ENCODE measurements at places on chromosomes 6 and 20.

DNA sequence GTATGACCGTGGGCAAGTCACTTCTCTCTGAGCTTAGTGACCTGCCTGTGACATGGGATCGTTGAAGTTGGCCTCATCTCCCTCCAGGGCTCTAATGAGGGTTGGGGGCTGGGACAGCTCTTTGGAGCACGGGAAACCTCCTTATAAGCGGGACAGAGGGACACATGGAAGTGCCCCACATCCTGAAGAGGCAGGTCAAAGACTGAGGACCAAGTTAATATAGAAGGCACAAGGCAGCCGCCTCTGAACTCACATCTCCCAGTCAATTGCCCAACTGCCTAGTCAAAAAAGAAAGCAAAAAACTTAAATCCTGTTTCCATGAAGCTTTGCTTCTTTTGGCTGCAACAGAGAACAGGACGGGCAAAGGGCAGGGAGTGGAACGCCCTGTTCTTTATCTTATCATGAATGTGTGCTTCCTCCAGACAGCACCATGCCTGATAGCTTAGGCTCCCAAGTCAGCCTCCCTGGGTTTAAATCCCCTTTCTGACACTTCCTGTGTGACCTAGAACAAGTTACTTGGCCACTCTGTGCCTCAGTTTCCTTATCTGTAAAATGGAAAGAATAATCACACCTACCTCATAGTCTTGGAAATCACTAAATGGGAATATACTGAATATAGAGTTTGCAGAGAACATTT is 27.1 kb downstream of the LBP start:
- DNase-seq: no peak

DNA sequence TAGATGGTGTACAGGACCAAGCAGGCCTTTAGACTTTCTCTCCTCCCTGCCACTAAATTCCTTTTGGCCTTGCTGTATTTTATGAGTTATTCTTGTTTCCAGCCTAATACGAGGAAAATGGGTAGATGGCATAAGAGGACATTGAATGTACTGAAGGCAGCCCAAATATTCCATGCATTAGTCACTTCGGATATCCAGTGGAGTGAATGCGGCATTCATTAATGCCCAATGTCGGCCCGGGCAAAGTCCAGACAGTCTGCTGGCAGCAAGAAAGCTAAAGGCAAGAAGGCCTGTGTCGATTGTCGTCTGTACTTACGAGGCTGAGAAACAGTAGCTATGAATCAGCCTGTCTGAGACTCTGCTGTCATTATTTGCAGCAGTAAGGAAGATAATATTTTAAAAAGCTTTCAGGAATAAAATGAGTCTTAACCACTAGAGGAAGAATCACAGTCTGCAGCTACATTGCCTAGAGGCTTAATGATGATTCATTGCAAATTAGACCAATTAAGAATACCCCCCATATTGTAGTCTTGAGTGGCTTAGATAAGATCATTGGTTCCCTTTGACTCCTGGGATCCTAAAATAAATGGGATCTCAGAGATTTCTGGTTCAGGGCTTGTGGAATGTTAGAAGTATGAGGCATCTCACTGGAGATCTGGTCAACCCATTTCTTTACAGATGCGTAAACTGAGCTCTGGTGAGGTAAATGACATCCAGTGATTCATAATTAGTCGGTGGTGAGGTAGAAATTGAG is 534.1 kb upstream of the JAG1 start:
- DNase-seq: no peak

GRCh38 chr6:143232849-143233248 is 172.2 kb downstream of the AIG1 start:
- no peak for DNase-seq

- DNase-seq: no peak
Observed at GRCh38 chr20:47455133-47456040, 46.3 kb upstream of the NCOA3 start.

All from amygdala (tissue), 56 donors.